ENCODE measurements at places on chromosomes 5 and 9.

- DNase-seq = no peak
These were observed 4.2 kb downstream of the CARD19 start for GRCh38 chr9:93100276-93100636.

DNA sequence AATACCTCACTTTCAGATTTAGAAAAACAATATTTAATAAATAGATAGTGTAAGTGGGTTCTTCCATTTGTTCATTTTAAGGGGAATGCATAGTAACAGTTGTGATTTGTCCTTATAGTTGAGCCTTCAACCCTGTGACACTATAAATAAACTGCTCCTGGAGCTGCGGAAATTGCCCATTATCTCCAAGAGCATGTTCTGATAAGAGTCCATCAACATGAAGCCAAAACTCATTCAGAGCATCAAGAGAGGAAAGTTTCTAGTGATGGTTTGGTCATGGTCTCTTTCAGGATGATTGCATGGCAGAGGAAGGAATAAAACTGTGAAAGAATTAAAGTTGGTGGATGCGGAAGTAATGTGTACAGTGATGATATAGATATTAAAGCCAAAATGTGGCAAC, 772.1 kb upstream of the DMAC1 start:
- no peak for DNase-seq

DNA sequence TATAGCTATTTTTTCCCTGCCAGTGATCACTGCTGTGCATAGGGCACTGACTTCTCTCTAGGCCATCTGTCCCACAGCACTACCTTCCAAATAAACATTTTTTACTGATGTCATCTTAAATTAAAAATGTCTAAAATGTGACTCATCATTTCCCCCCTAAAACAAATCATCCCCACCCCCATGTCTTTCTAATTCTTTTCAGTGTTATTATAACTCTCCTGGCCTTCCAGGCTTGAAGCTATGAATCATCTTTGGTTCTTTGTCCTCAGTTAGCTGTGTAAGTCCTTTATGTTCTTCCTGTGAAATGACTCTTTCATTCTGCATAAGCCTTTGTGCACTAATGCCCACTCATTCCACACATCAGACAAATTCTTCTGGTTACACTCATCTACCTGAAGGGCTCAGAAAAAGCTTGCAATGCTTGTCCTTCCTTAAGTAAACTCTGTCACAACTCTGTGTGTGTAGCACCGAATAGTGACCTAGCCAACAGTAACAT, 78.1 kb downstream of the CFAP95 start:
- no peak for DNase-seq

GRCh38 chr5:74767579-74767913, 497 bp downstream of the NSA2 start:
- DNase-seq = no peak

DNA sequence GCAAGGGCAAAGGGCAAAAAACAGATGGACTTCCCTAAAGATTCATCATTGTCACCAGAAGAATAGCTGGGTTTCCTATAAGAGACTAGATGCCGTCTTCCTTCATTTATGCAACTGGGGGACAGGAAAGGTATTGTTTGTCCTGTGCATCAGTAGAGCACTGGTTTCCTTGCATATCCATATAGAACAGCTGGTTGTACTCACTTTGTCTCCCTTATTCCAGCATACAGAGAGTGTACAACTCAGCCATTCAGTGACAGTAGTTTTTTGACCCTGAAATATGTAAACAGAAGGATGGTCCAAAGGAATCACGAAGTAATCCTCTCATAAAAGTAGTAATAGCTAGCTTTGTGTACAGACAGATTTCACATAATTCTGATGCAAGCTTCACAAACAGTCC, 22.5 kb upstream of the MAST4 start:
- no peak for DNase-seq

GRCh38 chr5:58011301-58011700, 448.6 kb downstream of the PLK2 start:
- DNase-seq = no peak

DNA sequence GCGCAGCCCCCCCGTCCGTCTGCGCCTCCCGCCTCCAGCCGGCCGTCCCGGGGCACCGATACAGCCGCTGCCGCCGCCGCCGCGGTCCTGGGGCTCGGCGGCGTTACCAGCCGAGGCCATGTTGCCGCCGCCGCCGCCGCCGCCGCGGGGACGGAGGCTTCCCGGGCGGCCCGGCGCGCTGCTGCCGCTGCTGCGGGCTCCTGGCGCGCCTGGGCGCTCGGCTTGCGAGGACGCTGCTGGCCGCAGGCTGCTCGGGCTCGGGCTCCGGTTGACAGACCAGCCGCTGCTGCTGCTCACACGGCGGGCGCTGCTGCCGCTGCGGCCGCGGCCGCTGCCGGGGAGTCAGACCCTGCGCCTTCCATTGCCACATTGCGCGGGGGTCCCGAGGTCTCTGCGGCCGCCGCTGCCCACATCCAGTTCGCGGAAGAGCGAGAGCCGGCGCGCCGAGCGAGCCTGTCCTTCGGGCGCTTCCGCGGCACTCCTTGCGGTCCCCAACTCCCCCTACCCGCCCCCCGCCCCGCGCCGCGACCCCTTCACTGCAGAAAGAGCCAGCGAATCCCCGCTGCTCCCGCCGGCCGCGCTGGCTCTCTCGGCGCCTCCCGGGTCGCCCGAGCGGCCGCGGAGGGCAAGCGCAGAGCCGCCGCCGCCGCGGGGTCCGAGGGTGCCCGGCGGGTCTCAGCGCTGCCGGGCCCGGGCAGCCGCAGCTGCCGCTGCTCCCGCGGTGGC, 8.4 kb downstream of the PTCH1 start:
- DNase-seq = no peak

- peak; percentile 5 for DNase-seq
These were observed 148.2 kb downstream of the COX7C start for GRCh38 chr5:86765778-86766502.

GRCh38 chr9:87198716-87199115, 251.4 kb upstream of the GAS1 start:
- no peak for DNase-seq

DNA sequence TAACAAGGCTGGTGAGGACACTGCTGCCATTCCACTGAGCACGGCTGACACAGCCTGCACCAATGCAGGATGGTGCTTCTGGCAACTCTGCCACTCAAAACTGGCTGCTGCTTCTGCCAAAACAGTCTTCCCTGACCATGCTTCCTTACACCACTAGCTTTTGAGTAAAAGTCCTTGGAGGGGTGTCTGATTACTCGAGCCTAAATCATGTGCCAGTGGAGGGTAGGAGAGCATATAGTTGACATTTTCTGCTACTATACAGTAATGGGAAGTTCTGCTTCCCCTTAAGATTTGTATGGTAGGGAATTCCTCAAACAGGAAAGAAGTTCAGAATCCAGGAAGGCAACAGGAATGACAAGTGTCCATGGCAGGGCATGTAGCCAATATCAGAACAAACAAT, 12.2 kb upstream of the PJA2 start:
- DNase-seq = no peak

- no peak for DNase-seq
These were observed 24.0 kb upstream of the GRHPR start for GRCh38 chr9:37398464-37399025.

DNA sequence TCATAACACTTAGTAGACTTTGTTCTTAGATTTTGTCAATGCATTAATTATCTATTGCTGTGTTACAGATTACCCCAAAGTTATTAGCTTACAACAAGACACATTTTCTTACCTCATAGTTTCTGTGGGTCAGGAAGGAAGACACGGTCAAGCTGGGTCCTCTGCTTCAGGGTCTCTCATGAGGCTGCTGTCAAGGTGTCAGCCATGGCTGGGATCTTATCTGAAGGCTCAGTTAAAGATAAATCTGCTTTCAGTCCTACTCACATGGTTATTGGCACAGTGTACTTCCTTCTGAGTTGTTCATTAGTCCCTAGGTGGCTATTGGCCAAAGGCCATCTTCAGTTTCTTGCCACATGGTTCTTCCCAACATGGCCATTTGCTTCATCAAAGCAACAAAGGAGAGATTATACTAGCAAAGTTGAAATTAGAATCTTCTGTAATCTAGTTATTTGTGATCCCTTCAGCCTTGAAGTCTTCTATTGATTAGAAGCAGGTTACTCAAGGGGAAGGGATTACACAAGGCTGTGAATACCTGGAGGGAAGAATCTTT, 25.2 kb downstream of the TDRD7 start:
- no peak for DNase-seq

DNA sequence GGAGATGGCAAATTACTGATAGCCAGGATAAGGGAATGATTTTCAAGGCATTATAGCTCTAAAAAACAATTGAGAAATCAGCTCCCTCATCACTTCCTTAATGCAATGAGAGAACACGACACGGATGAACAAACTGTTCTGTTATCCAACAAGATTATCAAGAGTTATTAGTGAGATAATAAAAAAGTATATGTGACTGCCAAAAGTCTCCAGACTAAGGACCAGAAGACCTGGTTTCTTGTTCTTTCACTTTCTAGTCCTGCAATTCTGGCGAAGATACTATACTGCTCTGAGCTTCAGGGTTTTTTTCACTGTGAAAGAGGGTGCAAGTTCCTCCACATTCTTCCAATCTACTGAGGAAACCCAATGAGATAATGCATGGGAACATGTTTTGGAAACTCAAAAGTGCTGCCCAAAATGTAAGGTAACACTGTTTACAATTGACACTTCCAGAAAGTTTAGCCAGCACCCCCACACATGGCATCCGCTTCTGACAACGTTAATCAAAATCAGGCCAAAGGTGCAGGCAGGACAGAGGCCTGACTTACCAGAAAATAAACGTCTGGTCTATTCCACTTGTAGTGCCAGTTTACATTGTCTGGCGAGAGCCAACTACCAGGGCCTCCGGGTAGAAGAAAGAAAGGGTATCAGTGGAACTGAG, 254.2 kb downstream of the DOCK8 start:
- DNase-seq = no peak

GRCh38 chr5:116543501-116543900, 31.1 kb downstream of the SEMA6A start:
- no peak for DNase-seq

DNA sequence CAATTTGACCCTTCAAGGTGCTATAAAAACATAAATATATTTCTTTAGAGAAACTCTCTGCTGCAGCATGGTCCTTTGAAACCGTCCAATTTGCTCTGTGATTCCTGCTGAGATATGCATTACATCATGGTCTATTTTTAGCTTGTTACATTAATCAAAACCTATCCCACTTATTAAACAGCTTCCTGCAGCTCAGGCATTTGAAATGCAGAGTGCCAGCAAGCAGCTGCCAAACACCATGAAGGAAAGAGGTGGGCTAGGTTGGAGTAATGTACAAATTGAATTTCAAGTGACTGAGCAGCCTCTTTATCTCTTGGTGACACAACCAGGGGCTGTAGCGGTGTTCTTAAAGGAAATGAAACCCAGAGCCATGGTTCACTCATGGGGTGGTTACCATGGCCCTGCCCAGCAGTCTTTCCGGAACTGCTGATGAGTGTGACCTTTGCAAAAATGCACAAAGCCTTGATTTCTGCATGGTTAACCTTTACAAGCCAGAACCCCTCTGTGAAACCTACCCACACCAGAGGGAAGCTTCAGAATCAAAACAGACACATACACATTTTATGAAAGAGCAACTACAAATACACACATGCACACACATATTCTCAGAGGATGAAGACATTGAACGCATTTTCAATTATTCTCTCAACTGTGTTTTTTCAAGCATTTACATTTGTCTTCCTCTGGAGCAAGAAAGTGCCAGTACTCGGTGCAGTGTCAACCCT, 155.8 kb upstream of the ZNF608 start:
- DNase-seq = no peak

GRCh38 chr9:134434894-134435506, 108.7 kb downstream of the RXRA start:
- DNase-seq = peak; percentile 96

DNA sequence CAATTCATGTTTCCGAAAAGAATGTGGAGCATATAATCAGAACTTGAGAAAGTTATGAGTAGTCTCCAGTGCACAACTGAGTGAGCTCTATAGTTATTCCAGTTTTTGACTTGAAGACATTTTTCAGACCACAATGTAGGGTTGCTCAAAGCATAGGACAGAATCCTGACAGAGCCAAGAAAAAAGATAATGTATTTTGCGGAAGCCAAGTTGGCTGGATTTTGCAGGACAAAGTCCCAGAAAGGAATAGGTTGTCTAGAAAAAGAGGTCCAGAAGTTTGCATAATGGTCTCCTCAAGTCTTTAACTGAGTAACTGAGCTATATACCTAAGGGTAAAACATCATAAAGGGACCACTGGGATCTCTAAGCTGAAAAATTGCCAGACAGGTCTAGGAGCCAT, 1028.0 kb downstream of the TAF11L14 start:
- DNase-seq = no peak

DNA sequence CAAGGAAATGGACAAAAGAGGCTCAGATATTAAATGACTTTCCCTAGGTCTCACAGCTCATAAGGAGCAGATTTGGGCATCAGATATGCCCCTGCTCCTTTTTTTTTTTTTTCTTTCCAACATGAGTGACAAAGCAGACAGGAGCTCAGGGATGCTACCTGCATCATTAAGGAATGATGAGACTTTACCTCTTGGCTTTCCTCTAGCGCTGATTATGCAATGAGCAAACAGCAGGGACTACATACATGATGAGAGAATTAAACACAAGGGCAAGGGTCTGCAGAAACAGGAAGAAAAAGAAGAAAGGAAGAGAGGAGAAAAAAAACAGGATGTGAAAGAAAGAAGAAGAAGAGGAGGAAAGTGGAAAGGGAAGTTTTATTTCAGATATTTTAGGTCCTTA, 179.9 kb downstream of the PPP2R2B start:
- no peak for DNase-seq

- DNase-seq = no peak
These were observed 279.9 kb upstream of the CD180 start for GRCh38 chr5:67476531-67476930.

DNA sequence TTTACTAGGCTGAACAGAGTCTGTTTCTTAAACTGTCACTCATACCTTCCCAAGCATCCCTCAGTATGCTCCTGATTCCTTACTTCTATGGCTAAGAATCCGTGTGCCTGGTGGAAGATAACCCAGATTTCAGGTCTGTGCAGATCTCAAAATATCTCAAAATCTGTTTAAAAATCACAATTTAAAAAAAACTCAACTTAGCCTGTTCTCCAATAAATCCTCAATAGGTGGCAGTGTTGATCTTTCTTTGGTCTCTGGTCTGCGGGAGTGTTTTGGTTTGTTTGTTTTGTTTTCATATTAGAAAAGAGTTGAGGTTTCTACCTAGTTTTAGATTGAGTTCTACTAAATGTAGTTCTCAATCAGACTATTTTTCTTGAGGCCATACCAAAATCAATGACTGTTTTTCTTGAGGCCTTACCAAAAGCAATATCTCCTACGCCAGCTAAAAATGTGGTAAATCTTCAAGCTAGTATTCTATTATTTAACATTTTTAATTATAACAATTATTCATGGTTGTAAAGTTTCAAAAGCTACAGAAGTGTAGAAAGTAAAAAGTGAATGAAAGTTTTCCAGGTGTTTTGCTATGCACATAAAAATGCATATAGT, 57.9 kb downstream of the TGFBR1 start:
- no peak for DNase-seq

Data from occipital lobe (tissue), 3 donors.